ENCODE measurements at places on chromosomes 4 and X.

DNA sequence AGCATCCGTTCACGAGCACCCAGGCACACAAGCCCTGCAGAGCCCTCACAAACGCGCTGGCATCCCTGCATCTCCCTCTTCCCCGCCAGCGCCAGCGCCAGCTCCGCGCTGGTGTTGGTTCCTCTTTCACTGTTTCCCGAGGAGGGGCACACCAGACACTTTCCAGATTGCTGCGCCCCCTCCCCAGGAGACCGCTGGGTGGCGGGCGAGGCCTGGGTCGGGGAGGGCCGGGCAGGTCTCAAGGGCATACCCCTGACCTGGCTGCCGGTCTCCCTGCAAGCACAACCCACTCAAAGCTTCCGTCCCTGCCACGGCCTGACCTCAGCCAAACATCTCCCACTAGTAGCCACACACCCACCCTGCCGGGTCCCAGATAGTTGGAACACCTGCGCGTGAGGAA is 2.2 kb upstream of the NKX1-1 start:
- DNase-seq, result no peak

DNA sequence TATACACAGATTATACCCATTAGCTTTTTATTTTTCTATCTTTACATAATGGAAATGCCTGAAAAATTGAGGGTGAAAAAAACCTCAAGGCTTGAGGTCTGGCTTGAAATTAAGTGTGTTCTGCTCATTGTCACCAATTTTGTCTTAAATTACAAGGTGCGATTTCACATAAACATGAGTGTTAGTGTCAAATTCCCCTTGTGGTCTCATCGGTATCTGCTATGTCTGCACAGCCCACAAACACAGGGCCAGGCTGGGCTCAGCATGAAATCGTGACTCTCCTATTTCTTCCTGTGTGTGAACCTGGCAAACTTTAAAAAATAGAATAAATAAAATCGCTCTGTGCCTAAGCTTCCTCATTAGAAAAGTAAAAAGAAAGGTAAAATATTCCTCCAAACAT is 109.1 kb downstream of the CRLF2 start:
- DNase-seq, result no peak

DNA sequence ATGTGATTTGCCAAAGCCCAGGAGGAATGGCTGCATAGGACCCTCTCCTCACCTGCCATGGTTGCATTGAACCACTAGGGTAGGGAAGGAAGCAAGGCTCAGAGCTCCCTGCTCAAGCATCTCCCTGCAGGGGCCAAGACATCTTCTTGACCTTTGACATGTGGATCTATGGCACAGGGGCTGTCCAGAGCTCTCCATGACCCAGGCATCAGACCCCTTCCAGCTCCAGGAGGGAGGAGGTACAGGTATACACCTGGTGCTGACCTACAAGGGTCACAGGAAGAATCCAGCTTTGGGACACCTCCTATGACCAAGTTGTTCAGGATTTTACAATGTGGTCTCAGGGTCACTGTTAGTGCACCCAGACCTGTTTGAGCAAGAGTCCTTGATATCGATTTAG is 23.2 kb upstream of the ASMTL start:
- no peak for DNase-seq

- no peak for DNase-seq
These were observed 168.3 kb upstream of the RPS6KA3 start for GRCh38 chrX:20434986-20435385.

GRCh38 chr4:108742451-108743420 is 20.1 kb downstream of the ETNPPL start:
- DNase-seq, result no peak

DNA sequence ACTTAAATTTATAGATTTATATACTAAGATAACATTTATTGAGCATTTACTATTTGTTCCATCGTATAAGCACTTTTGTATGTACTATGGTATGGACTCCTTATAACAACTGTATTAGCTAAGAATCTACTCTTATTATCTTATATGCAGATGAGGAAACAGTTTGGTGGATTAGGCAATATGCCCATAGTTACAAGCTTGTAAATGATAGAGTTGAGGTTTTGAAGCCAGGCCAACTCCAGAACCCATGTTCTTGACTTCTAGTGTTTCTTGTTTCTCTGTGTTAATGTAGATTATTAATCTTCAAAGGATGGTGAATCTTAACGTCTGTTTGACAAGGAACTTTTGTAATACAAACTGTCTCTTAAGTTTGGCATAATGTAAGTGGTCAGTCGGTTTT is 71.3 kb downstream of the STIM2 start:
- no peak for DNase-seq

GRCh38 chr4:3168029-3168428 is 80.9 kb upstream of the MSANTD1 start:
- no peak for DNase-seq

- no peak for DNase-seq
These were observed 5.3 kb upstream of the APELA start for GRCh38 chr4:164871673-164872072.

GRCh38 chr4:76363556-76364290 is 57.2 kb downstream of the STBD1 start:
- no peak for DNase-seq

DNA sequence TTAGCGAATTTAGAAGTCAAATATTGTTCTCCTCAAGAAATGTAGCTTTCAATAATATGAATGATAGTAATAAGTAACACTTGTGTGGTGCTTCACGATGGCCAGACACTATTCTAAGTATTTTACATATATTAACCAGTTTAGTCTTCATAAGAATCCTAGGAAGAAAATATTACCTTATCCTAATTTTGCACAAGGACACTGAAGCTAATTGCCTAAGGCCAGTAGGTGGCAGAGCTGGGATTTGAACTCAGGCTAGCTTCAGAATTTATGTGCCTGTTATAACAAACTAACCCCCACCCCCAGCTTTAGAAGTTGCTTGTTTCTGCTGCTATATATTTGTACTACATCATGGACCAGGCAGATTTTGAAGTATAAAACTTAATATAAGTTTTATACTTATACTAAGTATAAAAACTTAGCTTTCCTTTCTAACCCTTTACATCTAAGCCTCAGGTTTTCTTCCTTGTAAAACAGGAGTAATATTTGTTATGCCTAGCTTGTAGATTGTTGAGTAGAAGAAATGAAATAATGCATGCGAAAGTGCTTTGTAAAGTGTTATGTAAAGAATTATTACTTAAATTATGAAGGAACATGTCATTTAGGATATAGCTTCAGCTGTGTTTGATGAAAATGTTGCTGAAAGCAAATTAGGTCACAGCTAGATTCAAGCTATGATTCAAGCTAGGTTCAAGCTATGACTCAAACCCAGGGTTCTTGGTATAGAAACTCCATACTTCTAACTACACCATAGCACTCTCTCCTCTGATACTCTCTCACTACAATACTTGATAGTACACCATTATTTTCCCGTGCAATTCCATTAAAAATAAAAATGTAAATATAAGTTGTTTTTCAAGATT is 4.2 kb upstream of the CDS1 start:
- DNase-seq, result no peak

- DNase-seq, result no peak
These were observed 646.9 kb downstream of the STPG2 start for GRCh38 chr4:97496298-97496873.

DNA sequence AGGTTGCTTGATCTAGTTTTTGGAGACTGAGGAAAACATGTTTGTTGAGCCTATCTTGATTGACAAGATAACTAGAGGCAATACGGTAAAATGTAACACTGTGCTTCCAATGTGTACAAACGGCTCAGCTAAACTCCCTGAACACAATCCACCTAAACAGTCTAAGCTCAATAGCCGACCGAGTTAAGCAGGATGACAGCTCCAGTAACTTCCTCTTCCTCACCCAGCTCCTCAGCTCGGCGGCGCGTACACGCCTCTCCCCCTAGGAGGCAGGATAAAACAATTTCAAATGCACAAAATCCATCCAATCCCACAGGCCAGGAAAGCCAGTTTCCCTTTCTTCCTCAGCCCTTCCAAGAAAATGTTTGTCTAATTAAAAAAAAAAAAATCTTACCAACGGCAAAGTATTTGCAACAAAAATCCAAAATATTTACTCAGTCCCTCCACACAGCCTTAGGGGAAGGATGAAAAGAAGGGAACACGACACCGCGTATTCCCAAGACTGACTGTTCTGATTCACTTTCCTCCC is 1.0 kb downstream of the CNOT6L start:
- DNase-seq, result peak; percentile 43

GRCh38 chrX:69216911-69217310 is 51.7 kb upstream of the PJA1 start:
- DNase-seq, result no peak

DNA sequence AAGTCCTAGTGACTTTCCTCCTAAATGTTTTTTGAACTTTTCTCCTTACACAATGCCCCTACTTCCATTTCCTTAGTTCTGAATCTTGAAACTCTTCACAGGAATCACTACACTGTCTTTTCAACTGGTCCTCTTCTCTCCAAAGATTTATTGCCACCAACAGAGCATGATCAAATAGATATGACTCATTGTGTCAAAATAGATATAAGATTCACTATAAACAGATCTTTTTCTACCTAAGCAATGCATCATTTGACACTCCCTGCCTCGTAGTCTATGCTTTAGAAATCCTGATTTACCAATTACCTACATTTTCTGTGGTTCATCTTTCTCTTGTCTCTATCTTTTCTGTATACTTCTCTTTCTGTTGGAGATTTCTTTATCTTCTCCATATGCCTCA is 789.6 kb upstream of the SLIT2 start:
- DNase-seq, result no peak

GRCh38 chrX:112786076-112786475 is 54.6 kb downstream of the AMOT start:
- DNase-seq, result no peak

DNA sequence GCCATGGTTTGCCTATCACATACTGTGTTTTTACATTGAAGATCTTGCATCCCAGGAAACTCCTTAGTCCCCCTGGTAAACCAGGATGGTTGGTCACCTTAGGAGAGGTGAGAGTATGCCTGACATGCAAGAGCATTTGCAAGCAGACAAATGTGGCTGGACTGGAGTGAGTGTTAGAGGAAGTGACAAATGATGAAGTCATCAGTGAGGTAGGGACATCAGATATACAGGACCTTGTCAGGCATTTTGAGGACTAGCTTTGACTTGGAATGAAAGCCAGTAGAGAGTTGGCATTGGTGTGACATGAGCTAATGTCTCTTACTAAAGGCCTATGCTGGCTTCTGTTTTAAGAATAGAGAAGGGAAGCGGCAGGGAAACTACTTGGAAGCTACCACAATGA is 124.9 kb downstream of the FRMPD4 start:
- DNase-seq, result no peak

GRCh38 chrX:109890910-109891502 is 111.9 kb upstream of the TMEM164 start:
- peak; percentile 11 for DNase-seq

- no peak for DNase-seq
These were observed at the start of gene BEX4 for GRCh38 chrX:103214870-103215424. Gene BEX4, plus strand, starts transcription at chrX:103215108. Its CDS starts 1,046 bp downstream, at chrX:103216154.

GRCh38 chr4:15089979-15090378 is 87.7 kb downstream of the CPEB2 start:
- DNase-seq, result no peak

- no peak for DNase-seq
These were observed 8.6 kb upstream of the TKTL2 start for GRCh38 chr4:163482190-163482589.

DNA sequence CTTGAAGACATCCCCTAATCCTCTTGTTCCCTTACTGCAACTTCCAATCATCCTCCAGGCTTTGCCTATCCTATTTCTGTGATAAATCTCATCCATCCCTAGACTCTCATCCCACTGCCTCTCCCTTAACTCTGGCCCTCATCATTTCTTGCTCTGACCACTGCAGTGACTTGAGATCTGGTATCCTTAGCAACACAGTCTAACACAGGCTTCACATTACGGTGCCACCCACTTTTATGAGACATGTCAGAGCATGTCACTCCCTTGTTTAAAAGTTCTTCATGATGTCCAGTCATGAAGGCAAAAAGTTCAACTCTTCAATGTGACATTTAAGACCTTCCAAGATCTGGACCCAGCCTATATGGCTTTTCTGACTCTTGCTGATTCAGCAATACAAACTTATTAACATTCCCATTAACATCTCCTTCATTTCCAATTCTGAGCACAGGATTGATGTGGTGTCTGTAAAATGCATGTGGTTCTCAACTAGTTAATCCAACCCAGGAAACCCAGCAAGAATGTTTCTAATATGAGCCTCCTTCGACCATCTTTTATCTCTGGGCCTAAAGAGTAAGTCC is 64.0 kb downstream of the OR13H1 start:
- no peak for DNase-seq

DNA sequence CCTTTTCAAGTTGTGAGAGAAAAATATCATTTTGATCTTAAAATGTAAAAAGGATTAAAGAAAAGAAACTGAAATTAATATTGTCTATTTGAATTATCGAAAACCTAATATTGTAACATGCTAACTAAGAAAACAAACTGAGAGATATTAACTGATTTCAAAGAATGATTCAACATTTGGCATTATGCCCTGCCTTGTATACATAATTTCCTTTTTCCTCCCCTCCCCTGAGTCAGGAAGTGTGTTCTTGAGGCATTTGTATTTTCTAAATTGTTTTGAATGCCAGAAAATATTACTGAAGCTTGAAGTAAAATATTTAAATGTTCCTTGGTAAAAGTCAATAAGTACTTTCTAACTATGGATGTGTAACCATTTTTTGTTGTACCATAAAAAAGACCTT is 49.4 kb downstream of the RPS6KA3 start:
- no peak for DNase-seq

- DNase-seq, result no peak
These were observed 35.9 kb upstream of the GRPEL1 start for GRCh38 chr4:7103607-7104365.

GRCh38 chrX:19334945-19335626 is 8.6 kb upstream of the PDHA1 start:
- DNase-seq, result no peak

- DNase-seq, result no peak
These were observed 1074.2 kb upstream of the INTU start for GRCh38 chr4:126558596-126558995.

DNA sequence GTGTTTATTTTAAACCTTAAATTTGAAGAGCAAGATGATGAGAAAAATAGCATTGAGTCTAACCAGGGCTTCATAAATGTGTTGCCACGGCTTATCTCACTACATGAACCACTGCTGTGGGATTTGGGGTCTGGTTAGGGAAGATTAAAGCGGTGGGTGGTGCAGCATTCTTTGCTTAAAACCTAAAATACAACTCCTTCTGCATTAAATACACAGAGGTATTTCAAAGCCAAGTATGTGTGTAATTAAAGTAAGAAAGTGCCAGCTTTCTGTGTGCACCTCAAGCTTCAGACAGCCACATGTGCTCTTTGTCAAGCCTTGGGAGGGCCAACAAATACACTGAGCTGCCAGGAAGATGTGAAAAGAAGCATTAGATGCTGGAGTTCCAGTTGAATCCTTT is 128.0 kb downstream of the CPE start:
- DNase-seq, result no peak

GRCh38 chrX:66547847-66548369 is 91.0 kb downstream of the EDA2R start:
- no peak for DNase-seq
